ENCODE measurements at places on chromosomes 5 and 9. TPM values are rescaled to one million over a fixed set of nuclear protein-coding genes. Genes with fewer than 3 reads are reported as not detected.

DMRT3 gene
- not detected for polyA plus RNA-seq

ZNF367 gene
- 1.7 TPM for polyA plus RNA-seq

SPINK7 gene
- not detected for polyA plus RNA-seq

SYK gene
- 0.31 TPM for polyA plus RNA-seq

ISOC1 gene
- polyA plus RNA-seq, result 23.6 TPM

NR5A1 gene
- polyA plus RNA-seq, result not detected

IL7R gene
- 965 TPM for polyA plus RNA-seq

MUSK gene
- not detected for polyA plus RNA-seq

All from naive thymus-derived CD4-positive, alpha-beta T cell (primary cell).